H7 (cell line): ENCODE measurements at places on chromosomes 1 and 21.

GRCh38 chr1:116690396-116690848, 22.9 kb upstream of the IGSF3 start:
- DNase-seq = no peak

DNA sequence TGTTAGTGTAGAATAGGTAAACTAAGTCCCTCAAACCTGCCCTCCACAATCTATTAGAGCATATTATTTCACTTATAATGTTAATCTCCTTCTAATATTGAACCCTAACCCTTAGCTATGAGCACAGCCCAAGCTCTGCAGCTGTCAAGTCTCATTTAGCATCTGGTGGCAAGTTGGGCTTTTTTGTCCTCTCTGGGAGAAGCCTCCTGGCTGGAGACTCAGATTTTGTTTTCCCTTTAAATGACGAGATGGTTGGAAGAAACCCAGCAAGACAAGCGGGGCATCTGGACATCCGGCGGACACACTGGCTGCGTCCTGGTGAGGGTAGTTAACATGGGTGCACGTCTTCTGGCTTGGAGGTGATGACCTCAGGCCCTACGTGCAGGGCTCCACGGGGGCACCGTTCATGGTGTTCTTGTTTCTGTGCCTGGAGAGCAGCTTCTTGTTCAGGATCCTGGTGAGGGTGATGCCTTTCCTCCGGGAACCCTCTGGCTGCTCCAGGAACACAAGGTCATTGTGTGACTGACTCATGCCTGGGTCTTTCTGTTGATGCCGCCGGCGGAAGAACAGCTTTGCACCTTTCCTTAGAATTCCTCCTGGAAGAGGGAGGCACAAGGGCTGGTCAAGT, 9.7 kb upstream of the PRDM15 start:
- no peak for DNase-seq

- DNase-seq = peak; percentile 51
Measured at GRCh38 chr21:14273736-14274538, 58.0 kb downstream of the RBM11 start.

- DNase-seq = no peak
Measured at GRCh38 chr1:247701338-247701737, 15.1 kb downstream of the OR6F1 start.

GRCh38 chr1:230548357-230548756, 93.9 kb upstream of the COG2 start:
- no peak for DNase-seq

GRCh38 chr1:21200767-21201166, 24.1 kb upstream of the EIF4G3 start:
- no peak for DNase-seq

DNA sequence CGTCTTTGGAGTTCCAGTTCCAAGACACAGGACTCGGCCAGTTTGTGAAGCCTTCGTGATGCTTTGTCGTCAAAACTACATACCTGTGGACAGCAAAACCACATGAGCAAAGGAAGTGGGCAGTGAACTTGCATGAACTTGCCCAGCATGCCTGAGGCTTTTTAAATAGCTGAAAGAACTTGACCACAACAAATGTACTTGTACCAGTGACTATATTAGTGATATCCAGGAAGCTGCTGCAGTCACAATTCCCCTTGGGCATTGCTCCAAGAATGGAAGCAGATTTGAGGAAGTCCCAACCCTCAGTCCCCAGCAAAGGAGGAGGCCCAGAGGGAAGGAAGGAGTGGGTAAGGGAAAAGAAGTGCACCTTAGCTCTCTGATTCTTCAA, 2.6 kb downstream of the FUCA1 start:
- DNase-seq = no peak

- DNase-seq = peak; percentile 55
Measured at GRCh38 chr1:23611601-23612327, 52.5 kb upstream of the ID3 start.

DNA sequence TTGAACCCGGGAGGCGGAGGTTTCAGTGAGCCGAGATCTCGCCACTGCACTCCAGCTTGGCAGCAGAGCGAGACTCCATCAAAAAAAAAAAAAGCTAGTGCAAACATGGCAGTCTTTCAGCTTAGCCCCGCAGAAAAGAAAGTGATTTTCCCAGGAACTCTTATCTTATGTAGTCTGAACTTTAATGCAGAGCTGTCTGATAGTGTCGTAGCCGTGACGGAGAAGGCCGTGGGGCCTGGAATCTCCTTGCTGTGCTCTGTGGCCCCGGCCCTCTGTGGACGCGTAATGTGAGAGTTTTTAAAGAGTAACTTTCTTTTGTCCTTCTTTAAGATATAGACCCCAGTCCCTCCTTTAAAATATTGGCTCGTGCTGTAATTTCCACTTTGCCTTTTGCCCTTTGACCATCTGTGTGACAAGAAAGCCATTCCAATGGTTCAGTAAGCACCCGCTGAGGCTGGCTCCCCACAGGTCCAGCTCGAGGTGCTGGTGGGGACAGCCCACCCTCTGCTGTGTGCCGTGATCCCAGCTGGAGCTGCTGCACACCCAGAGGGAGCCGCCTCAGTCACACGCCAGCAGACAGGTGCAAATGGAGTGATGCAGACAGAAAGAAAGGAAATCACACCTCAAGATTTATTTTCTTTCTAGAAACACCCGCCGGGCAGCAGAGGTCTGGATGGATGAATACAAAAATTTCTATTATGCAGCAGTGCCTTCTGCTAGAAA, 164.0 kb downstream of the PGBD5 start:
- no peak for DNase-seq

DNA sequence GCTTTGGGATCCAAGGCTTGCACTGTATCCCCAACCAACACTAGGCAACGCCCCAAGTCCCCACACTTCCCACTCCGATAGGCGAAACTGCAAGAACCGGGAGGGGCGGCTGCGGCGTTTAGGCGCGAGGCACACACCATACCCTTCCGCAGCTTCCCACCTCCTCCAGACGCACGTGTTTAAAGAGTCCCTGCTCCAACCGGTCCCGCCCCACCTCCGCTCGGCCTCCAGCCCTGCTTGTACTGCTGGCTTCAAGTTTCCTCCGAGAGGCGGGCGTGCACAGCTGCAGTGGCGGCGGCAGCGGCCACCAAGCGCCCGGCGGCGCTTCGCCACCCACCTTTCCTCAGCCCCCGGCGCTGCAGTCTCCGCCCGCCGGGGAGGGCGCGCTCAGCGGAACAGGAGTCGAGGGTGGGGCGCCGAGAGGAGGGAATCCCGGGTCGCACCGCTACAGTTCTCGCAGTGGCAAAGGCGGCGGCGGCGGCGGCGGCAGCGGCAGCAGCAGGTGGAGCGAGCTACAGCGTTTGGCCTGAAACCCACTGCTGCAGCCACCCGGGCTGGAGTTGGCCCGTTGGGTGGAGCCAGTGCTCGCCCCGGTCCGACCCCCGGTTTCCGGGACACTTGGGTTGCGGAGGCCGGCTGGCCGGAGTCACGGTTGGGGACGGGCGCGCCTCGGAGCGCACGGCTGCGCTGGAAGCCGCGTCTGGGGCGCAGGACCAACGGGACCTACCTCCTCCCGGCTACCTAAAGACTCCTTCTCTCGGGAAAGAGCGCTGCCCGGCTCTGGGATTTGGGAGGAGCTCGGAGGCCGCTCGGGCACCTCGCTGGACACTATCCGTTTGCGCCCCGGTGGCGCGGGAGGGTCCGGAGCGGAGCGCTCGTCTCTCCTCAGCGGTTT, at the start of gene CNIH3:
TSS of gene CNIH3 (plus strand) at position 457 of the 895 bp plus-strand sequence. CDS start 858 bp downstream, outside the sequence.
- peak; percentile 91 for DNase-seq

DNA sequence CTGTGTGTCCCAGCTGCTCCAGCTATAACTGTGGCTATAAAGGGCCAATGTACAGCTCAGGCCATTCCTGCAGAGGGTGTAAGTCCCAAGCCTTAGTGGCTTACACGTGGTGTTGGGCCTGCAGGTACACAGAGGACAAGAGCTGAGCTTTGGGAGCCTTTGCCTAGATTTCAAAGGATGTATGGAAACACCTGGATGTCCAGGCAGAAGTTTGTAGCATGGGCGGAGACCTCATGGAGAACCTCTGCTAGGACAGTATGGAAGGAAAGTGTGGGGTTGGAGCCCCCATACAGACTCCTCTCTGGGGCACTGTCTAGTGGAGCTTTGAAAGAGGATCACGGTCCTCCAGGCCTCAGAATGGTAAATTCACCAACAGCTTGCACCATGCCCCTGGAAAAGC, 113.9 kb downstream of the RGS21 start:
- DNase-seq = no peak

DNA sequence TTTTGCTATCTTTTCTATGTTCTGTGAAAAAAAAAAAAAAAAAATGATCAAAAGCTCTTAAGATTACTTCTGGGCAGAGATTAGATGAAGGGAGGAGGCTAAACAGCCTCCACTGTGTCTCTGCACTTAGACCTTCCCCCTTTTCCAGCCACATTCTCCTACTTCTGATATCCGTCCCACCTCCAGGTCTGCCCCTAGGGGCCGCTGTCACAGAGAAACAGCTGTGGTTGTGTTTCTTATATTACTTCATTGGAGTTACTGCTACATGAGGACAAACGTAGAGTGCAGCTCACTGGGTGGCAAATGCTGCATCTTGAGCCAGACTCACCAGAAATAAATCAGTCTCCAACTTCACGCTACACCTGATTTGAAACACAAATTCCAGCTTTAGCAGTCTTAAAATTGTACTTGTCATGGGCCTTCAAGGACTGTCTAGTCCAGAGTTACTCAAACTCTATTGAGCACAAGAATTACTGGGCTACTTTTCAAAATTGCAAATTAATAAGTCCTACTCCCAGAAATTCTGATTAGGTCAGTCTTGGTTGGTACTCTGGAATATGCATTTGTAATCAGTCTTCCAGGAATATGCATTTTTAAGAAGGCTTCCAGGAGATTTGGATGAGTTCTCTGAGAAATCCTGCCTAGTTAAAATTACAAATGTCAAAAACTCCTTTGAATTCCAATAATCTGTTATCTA, 125.2 kb upstream of the PTBP2 start:
- peak; percentile 65 for DNase-seq

DNA sequence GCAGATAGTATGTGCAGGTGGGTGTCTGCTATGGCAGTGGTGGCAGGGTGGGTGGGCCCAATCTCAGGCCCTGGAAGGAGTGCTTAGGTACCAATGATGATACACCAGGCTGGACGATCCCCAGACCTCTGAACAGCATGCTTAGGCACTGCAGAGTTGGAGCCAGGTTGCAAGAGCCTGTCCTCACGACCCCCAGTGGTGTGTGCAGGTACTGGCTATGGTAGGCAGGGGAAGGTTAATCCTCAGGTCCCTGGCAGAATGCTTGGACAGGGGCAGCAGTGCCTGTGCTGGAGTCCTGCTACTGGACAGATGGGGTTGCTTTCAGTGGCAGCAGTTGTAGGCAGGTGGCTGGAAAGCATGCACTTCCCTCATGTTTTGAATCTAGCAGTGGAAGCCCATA, 100.5 kb upstream of the NEK7 start:
- peak; percentile 9 for DNase-seq

DNA sequence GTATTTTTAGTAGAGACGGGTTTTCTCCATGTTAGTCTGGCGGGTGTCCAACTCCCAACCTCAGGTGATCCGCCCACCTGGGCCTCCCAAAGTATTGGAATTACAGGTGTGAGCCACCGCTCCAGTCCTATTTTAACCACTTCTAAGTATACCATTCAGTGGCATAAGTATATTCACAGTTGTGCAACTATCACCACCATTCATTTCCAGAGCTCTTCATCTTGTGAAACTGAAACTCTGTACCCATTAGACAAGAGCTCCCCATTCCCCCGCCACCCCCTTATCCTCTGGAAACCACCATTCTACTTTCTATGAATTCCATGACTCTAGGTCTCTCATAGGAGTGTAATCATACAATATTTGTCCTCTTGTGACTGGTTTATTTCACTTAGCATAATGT, 40.2 kb upstream of the CAMTA1 start:
- DNase-seq = no peak

DNA sequence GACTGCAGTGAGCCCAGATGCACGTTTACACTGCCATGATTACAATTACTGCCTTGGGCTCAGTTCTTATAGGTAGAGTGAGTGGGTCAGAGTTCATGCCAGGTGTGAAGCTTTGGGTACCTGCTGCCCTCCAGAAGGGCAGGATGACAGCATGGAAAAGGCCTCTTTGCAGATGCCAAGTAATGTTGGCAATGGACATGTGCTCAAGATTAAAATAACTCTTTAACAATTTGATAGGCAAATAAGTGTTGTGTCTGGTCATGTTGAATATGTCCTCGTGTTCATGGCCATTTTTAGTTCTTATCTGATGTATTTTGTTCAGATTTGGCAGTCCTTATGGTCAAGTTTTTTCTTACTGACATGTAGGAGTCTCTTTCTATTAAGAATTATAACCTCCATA, 34.8 kb downstream of the S100B start:
- DNase-seq = no peak

DNA sequence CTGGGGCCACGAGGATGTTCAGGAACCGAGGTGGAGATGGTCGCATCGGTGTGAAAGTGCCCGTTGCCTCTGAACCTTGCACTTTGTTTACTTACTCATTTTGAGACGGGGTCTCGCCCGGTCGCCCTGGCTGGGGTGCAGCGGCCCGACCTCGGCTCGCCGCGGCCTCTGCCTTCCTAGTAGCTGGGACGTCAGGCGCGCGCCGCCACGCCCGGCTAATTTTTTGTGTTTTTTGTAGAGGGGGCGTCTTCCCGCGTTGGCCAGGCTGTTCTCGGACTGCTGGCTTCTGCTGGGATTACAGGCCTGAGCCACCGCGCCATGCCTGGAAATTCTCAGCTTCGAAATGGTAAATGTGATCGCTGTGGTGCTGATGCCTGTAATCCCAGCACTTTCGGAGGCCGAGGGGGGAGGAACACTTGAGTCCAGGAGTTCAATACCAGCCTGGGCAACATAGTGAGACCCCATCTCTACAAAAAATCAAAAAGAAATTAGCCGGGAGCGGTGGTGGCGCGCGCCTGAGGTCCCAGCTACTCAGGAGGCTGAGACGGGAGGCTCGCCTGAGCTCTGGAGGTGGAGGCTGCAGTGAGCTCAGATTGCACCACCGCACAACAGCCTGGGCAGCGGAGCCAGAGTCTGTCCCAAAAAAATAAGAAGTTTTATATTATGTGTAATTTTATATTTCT, 684 bp upstream of the MRPL20 start:
- no peak for DNase-seq

- peak; percentile 22 for DNase-seq
Measured at GRCh38 chr21:26686278-26686677, 113.2 kb upstream of the CYYR1 start.
